ENCODE measurements at places on chromosomes 12 and 14.

DNA sequence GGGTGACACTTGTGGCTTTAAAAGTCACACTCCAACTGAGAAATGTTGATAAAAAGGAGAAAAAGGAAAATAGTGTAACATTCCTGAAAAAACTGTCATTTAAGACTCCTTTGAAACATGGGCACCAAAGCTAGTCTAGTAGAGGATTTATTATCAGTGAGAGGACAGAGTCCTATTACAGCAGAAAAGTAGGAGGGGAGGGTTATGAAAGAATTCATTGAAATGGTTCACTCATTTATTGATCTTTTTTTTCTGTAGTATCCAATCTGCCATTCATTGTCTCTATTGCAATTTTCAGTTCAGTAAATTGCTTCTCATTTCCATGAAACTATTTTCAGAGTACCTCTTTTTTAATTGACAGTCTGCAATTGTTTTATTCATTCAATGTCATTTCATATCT, 25.4 kb downstream of the PPM1A start:
- DNase-seq, result no peak

DNA sequence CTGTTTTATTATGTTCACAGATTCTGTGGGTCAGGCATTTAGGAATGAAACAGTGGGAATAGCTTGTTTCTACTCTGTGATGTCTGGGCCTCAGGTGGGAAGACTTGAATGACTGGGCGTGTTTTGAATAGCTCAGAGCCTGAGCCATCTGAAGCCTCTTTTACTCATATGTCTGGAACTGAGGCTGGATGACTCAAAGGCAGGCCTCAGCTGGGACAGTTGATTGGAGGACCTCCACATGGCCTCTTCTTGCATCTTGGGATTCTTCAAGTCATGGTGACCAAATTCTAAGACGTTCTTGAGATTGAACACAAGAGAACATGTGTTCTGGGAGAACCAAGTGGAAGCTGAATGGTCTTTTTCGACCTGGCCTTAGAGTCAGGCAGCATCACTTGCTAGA, 45.8 kb upstream of the TBX3 start:
- DNase-seq, result no peak

DNA sequence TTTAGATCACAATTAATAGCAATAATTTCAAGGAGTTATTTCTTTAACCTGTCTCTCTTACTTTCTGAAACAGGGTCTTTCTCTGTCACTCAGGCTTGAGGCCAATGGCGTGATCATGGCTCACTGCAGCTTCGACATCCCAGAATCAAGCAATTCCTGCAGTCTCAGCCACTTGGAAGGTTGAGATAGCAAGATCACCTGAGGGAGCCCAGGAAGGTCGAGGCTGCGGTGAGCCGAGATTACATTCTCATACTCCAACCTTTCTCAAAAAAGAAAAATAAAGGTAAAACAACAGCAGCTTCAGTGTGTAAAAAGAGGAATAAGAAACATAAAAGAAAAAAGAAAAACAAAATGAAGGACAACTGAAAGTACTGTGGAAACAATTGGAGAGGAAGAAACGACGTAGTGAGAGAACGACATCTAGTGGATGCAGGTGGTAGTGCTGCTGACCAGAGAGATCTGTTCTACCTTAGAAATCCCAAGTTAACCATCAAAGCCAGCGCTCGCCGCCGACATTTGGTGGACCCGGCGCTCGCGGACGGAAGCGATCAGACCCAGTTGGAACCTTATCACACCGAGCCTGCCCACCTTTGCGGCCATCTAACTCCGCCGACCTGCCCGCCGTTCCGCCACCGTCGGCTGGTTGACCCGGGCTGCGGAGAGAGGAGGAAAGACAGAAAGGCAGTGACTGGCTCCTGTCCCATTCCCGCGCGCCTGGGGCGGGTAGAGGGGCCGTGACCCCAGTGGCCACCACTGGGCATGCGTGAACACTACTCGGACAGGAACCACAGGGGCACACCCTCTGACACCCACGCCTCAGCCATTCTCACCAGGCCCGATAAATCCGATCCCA, 196.1 kb downstream of the ALG10 start:
- peak; percentile 54 for DNase-seq

DNA sequence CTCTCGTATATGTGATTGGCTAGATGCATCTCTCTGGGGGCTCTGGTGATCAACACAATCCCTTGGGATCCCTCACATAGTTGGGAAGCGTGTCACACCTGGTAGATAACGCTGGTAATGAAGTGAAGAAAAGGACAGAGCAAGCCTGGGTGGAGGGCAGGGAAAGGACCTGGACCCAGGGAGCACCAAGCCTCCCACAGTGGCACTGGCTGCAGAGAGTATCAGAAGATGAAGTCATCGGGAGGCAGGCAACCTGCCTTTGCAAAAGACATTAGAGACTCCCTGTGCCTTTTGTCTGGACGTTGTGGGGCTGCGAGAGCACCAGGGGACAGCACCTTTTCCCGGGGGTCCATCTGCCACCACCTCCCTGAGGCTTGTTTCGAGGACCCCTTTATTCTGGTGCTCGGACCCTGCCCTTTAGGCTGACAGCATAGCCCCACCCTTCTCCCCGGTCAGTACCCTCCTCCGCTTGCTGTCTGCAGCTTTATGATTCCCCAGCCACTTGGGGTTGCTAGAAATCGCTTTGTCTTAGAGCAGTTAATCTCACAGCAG, 116.4 kb downstream of the EML1 start:
- DNase-seq, result no peak

- no peak for DNase-seq
Observed at GRCh38 chr12:18868717-18869116, 130.8 kb downstream of the CAPZA3 start.

DNA sequence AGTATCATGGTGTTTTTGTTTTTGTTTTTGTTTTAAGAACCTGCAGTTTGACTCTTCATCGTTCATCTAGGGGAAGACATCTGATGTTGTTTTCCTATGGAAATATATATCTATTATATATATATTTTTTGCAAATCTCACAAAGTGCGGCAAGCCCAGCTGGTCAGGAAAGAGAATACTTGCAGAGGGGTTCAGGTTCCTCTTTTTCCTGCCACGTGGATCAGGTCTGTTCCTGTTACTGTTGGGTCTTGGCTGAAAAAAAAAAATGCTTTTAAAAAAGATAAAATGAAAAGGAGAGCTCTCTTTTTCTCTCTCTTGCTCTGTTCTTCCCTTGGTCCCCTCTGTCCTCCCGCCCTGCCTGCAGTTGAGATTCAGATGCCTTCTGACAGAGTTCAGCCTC, 179.4 kb upstream of the BCL2L14 start:
- DNase-seq, result no peak

- DNase-seq, result no peak
Observed at GRCh38 chr12:88241862-88242570, 99.9 kb downstream of the TMTC3 start.

DNA sequence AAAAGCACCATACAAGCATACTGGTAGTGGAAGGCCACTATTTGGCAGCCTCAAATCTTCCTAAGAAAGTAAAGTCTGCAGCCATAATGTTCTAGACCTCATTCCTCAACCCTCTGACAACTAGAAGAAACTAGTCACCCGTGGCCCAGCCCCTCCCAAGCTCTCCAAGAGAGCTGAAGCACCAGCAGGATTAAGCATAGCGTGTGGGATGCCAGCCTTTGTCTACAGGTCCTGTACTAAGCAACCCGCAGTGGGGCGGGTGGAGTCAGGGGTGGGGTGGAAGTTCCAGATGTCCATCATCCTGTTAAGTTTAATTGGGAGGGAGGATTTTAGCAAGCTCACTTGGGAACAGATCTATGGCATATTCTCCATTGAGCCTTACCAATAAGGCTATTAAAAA, 14.2 kb downstream of the SLC11A2 start:
- no peak for DNase-seq

- DNase-seq, result no peak
Observed at GRCh38 chr14:66121859-66122258, 364.3 kb upstream of the CCDC196 start.

DNA sequence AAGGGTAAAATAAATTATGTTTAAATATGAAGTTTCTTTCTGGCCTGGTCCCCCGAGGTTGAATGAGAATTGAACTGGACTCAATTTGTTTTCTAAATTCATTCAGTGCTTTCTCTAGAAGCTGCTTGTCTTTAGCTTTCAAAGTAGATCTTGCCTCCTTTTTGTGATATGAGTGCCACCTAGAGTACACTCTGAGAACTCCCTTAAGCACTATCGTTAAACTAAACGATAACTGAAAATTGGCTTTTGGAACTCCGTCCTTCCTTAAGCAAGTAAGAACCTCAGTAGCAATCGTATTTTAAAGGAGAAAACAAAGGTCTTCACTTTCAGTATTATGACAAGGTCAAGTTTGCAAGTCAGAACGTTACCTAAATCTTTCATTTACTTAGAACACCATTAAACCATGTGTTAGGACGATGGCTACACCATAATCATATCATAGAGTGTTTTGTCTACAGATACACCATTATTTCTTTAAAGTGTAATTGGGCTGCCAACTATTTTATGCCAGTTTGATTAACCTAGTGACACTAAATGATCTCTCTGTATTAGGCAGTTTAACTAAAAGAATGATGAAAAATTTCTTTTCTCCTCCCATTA, 364.8 kb downstream of the SNAPC1 start:
- peak; percentile 3 for DNase-seq

DNA sequence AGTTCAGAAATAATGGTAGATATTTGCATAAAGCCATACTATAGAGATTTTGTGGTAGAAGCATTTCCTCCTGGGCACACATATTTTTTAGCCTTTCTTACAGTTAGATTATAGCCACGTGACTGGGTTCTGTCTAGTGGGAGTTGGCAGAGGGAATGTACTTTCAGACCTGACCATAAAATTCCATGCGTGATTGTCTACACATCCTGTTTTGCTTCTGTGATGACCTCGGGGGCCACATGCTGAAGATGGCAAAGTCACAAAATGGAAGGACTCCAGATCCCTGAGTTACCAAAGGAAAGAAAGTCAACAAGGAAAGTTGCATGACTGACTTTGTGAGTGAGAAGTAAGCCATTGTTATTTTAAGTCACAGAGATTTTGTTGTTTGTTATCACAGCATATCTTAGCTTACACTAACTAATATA, 14.6 kb upstream of the MIA2 start:
- peak; percentile 24 for DNase-seq

- no peak for DNase-seq
Observed at GRCh38 chr14:54108481-54109471, 152.2 kb upstream of the BMP4 start.

DNA sequence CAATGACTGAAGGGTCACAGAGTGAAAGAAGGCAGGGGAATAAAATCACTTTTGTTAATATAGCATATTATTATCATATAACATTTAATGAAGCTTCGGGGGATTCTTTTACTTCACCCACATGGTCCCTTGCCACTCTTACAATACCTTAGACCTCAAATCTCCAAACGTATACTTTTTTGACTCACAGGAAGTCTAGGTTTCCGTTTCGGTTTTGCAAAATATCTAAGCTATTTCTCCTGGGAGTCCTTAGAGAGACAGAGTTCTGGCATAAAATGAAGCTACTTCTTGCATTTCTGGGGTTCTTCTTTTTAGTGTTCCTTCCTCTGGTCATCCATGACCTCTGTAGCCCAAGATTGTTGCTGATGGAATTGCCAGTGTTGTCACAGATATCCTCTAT, 590.5 kb upstream of the ATP2B1 start:
- DNase-seq, result no peak

DNA sequence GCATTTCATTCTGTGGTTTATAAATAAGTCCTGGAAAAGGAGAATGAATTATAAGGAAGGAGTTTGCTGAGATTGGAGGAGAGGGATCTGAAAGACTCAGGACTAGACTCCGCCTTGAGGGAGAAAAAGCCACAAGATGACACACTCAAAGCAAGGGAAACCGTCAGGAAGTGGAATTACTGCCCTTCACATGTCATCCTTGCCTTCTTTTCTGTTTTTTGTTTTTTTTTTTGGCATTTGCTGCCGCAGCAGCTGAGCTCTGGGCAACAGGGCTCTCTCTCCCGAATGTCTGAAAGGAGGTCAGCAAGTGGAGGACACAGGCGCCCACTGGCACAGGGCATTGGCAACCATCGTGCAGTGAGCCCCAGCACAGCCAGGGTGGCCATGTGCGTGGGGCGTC, 344.9 kb downstream of the DPF3 start:
- no peak for DNase-seq

- no peak for DNase-seq
Observed at GRCh38 chr12:50992819-50993218, 33.4 kb downstream of the SLC11A2 start.

DNA sequence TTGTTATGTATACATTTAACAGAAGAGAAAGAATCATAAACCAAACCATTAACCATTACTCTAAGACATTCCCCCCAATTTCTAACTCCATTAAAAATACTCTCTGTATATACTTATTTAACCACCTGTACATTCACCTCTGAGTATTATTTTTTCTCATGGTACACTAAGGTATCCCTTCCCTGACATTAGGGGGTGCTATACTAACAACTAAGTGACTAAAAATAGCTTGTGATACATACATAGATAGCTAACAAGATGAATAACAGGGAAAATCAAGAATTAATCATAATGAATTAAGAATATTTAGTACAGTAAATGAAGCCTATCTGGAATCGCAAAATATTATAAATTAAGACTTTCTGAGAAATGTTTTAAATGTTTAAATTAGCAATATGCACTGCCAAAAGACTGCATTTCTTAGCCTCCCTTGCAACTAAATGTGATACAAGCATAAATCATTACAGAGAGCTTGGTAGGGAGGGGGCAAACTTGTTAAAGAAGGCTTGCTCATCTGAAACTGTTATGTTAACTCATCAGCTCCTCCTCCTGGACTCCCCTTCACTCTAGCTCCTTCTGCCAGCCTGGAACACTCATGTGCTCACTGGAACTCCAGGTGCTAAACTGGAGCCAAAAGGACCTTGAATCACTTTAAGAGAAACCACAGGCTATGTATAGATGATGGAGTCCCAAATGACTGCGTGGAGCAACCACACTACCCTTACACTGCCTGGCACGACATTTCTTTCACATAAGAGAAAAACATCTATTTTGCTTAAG, 14.9 kb downstream of the C2CD5 start:
- no peak for DNase-seq

GRCh38 chr14:33529787-33530757, 420.8 kb downstream of the EGLN3 start:
- peak; percentile 18 for DNase-seq

DNA sequence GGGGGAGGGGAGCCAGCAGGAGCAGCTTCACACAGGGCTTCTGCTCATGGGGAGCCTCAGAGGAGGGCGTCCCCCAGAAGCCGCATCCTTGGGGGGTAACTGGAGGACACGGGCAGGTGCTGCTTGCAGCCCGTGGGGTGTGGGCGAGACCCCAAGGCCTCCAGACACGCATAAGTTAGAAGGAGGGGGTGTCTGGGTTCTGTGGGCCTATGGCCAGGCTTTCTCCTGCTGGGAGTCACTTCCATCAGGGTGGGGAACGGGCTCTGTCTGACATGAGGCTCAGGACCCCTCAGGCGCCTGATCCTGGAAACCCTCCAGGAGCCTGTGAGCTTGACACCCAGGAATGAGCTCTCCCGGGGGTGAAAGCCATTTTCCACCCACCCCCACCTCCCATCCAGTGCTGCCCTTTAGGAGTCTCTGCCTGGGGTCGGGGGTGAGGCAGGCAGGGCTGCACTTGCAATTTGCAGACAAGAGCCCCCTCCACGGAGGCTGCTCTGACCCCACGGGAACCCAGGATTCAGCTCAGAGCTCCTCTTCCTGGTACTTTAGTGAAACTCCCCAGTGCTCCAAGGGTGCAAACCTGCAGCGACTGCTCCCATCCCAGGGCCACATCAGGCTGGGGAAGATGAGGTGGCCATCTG, 325.7 kb downstream of the ADGRD1 start:
- no peak for DNase-seq

GRCh38 chr14:59827401-59827800, 43.2 kb downstream of the RTN1 start:
- no peak for DNase-seq

All from NCI-H1048 (cell line).